ENCODE measurements at places on chromosomes 2 and 18.

DNA sequence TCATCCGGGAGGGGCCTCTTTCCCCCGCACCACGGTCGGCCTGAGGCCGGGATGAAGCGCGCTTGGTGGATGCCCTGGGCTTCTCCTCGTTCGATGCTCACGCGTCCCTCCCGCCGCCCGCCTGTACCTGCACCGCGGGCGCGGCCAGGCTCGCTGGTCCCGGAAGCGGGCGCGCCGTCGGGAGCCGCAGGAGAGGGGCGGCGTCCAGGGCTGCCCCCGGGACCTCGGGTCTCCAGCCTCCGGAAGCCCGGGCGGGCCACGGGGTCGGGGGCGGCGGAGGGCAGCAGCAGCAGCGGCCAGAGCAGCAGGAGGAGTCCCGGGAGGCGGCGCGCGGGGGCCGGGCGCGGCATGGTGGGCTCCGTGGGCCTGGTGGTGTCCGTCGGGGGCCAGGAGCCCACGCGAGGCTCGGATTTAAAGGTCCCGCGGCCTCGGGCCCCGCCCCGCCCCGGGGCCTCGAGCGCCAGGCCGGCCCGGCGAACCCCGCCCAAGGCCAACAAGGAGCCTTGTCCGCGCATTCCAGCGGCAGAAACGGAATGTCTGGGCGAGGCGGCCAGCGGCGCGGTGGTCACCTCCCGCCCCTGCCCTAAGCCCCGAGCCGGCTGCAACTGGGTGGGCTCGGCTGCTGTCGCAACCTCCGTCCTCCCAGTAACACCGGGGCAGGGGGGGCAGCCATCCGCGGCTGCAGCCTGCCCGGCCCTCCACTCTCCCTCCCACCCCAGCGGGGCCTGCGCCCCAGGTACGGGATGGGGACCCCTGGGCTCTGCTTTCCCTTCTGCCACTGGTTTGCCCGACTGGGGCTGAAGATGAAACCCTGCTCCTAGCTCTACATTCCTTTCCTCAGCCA lies at the start of gene MATN3:
Gene MATN3 (minus strand): TSS at position 387 of the 844 bp plus-strand sequence. CDS start 37 bp downstream, at position 350.
- no peak for DNase-seq

- DNase-seq: no peak
Measured at GRCh38 chr2:36981911-36982310, 15.6 kb upstream of the STRN start.

DNA sequence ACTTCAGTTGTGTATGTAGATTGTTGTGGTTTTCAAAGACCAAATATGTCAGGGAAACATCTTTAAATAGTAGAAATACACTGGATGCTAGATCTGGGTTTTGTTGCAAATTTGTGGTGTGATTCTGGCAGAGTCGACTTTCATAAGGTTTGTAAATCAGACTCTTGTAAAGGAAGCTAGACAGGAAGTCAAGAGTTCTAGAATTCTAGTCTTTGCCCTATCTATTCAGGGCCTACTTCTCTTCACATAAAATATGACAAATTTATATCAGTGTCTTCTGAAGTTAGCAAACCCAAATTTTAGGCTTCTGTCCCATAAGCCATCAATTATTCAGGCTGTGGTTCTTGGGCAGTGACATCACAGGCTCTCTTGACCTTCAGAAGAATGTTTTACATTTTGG lies 1579.2 kb upstream of the PIK3C3 start:
- no peak for DNase-seq

GRCh38 chr2:54558188-54559005 lies 102.3 kb downstream of the SPTBN1 start:
- DNase-seq: no peak

DNA sequence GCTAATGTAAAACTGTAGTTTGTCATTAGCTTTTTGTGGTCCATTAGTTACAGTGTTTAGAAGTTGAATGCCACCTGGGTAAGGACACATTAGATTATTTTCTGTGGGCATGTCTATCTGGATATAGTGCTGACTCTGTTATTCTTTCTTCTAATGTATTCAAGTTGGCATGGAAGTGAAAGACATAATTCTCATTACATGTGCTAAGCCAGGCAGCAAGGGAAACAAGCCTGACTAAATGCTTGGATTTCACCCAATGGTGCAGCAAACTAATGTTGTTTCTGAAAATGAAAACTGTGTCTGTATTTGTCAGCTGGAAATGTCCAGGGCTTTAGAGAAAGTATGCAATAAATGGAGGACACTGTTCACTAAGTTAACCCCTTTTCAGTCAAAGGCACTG lies 100.7 kb downstream of the NUP35 start:
- DNase-seq: no peak

DNA sequence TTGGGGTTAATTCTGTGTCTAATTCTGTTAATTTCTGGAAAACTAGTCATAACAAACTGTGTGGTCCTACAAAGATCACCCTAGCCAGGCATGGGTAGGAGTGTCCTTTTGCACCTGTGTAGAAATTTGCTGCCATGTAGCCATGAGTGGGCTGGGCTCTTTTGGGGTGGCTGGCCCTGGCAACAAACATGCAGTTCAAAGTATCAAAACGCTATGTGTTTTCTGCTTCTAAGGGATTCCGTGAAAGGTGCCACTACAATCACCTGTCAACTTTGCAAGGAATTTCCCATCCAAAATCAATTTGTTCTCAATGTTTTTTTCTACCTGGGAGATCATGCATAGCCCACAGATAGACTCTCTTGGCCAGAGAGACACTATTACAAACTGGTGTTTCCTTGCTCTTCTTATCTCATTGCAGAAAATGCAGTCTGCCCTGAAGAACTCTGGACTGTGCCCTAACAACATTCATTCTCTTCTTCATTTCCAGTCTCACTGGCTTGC lies 537.7 kb upstream of the ID2 start:
- no peak for DNase-seq

GRCh38 chr2:20838016-20838415 lies 15.1 kb upstream of the LDAH start:
- no peak for DNase-seq

GRCh38 chr18:76977684-76978232 lies 154.8 kb downstream of the MBP start:
- no peak for DNase-seq

GRCh38 chr2:190343536-190344275 lies at the start of gene INPP1:
TSS of gene INPP1 (plus strand) at chr2:190343589. CDS start at chr2:190360103, 16,514 bp downstream.
- no peak for DNase-seq

DNA sequence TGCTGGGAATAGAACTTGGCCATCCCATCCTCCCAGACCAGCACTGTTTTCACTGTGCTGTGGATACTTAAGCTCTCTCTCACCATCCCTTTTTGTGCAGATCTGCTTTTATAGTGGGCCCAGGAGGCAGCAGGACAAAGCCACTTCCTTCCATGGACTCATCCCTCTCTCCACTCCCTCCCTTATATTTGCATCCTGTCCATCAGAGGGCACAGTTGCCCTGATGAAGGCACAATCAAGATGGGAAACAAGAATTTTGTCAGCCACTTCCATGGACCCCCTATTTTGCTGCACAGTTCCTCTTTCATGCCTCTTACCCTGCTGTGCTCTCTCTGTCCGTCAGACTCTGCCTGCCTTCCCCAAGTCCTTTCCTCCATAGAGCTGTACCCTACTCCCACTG lies 338.7 kb downstream of the HRH4 start:
- no peak for DNase-seq

Data from hippocampal formation (tissue), 2 donors.